SJSA1 (cell line): ENCODE measurements at places on chromosomes 13 and 19. TPM values are rescaled to one million over a fixed set of nuclear protein-coding genes. Genes with fewer than 3 reads are reported as not detected.

CERS1 gene
- total RNA-seq = not detected in 2 replicates

- no peak overlapping the region for H3K27ac ChIP-seq
- no peaks in the 10 kb centered on the region for H3K36me3 ChIP-seq
- H3K4me1 ChIP-seq = no peaks in the 10 kb centered on the region
- DNase-seq = no peak
- no peak overlapping the region for H3K4me3 ChIP-seq
These were observed 6.3 kb upstream of the CEACAM21 start for GRCh38 chr19:41569481-41570150.

GRCh38 chr19:30073152-30074000 is 131.3 kb downstream of the URI1 start:
- peaks cover 4% of the 10 kb centered on the region; the same call in 1 of the 2 replicates for H3K27me3 ChIP-seq
- no peaks in the 10 kb centered on the region for H3K36me3 ChIP-seq
- no peak overlapping the region for H3K4me3 ChIP-seq
- H3K27ac ChIP-seq = no peak overlapping the region
- no peaks in the 10 kb centered on the region for H3K4me1 ChIP-seq

DNA sequence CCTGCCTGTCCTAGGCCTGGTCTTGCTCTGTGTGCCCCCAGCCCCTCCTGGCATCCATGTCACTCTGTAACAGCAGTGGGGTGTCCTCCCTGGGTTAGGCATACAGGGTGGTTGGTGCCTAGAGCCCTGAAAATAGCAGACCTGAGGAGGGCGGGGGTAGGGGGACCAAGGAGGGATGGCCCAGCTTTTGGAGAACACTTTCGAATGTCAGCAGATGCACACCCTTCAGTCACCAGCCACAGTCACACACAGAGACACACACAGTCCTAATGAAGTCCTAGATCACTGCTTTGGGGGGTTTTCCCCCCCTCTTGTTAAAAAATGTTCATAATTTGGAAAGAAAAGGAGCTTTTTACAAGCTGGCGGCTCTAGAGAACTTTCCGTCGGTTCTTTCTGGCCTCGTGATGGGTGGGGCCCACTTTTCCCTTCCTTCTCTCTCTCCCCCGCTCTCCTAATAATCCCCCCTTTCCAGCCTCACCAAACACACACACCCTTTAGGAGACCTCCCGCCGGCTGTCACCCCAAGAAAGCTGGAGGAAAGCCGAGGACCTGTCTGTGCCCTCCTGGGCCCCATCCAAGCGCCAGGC is 47.9 kb downstream of the LYL1 start:
- H3K36me3 ChIP-seq = no peaks in the 10 kb centered on the region; the same call in 1 of the 2 replicates
- peaks cover 70% of the 10 kb centered on the region for H3K4me1 ChIP-seq
- no peak overlapping the region for H3K4me3 ChIP-seq
- H3K27ac ChIP-seq = peak overlapping the region; percentile 98

- H3K27me3 ChIP-seq = no peaks in the 10 kb centered on the region
- no peak overlapping the region for H3K4me3 ChIP-seq
- H3K36me3 ChIP-seq = peaks cover 4% of the 10 kb centered on the region; the same call in 1 of the 2 replicates
- H3K4me1 ChIP-seq = peaks cover 59% of the 10 kb centered on the region
- peak overlapping the region; percentile 34 for H3K27ac ChIP-seq
- no peak for DNase-seq
These were observed 67.1 kb downstream of the STARD13 start for GRCh38 chr13:33218426-33218825.

DNA sequence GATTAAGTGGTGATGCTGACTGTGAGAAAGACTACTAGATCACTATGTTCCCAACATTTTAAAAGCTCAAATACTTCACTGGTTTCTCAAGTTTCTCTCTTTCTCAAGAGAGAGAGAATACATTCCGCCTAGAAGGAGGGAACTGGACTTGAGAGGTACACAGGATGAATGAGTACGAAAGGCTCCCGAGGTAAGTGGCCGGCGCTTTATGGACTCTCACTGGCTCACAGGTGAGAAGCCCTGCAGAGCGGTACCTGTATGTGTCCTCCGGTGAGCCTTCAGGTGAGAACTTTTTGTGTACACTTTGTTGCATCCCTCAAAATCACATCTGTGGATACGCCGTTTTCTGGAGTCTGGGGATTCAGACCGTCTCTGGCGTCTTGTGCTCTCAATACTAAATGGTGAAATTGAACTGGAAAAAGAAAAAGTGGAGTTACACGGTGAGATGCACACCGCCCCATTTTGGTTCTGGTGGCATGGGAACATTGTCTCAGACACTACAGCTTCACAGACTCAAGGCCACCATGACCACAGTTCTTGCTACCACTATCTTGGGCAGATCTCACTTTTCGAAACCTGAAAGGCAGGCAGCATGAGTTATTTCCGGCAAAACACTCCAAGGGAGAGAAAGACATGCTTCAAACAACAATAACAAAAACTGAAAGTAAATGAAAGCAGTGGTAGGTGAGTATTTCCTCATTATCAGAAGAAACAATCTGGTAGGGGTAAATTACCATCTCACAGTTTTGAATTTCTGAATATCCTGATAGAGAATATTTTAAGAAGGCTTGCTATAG is 418.9 kb downstream of the KLF12 start:
- no peak overlapping the region for H3K4me3 ChIP-seq
- H3K27me3 ChIP-seq = no peaks in the 10 kb centered on the region
- 0 out of 2 replicates have a peak, but pooled peaks cover 3% of the 10 kb centered on the region for H3K36me3 ChIP-seq
- H3K27ac ChIP-seq = no peak overlapping the region

DNA sequence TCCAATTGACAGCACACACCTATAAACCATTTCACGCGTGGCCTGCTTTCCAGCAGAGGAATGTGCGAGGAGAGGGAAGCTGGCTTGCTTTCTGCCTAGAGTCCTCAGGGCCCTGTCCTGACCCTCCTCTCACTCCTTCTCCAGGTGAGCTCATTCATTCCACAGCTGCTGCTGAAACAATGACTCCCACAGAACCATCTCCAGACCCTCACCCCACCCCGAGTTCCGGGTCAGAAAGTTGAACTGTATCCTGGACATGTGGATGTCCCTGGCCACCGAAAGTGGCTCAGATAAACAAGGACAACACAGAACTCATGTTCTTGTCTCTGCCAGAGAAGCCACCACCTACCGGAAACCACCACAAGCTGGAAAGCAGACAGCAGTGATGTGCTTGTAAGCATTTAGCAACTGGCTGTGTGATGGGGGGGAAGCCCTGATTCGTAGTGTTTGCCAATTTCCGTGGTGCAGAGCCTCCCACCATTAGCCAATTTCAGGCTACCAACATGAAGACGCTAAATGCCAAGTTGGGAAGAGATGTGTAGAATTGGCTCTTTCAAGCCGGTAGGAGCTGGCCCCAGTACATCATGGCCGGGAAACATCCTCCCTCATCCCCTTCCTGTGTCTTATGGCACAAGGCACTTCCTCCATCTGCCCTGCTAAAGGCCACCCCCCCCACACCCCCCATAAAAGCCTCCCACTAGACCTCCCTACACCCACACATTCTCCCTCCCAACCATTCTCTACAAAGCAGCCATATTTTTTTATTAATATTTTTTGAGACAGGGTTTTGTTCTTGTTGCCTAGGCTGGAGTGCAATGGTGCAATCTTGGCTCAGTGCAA is 5.0 kb downstream of the SYCE2 start:
- no peaks in the 10 kb centered on the region for H3K27me3 ChIP-seq
- no peak overlapping the region for H3K4me3 ChIP-seq
- no peak for DNase-seq
- no peak overlapping the region for H3K27ac ChIP-seq
- H3K4me1 ChIP-seq = peaks cover 18% of the 10 kb centered on the region
- no peaks in the 10 kb centered on the region for H3K36me3 ChIP-seq

DNA sequence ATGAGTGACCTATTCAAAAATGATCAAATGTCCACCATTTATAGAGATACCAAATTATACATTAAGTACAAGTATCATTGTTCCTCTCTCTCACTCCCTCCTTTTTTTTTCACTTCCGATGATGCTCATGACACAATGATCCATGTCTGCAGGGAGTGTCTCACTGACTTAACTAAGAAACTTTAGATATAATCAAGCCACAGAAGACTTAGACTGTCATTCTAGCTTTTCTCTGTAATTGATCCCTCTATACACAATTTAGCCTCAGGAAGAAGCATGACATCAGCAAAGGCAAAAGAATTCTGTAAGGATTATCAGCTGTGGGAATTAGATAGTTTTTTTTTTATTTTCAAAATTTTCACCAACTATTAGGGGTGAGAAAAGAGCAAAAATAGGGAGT is 734.9 kb upstream of the PCDH9 start:
- no peaks in the 10 kb centered on the region for H3K36me3 ChIP-seq
- no peak for DNase-seq
- no peak overlapping the region for H3K4me3 ChIP-seq
- no peaks in the 10 kb centered on the region for H3K4me1 ChIP-seq
- H3K27ac ChIP-seq = no peak overlapping the region
- no peaks in the 10 kb centered on the region for H3K27me3 ChIP-seq

- no peaks in the 10 kb centered on the region for H3K4me1 ChIP-seq
- H3K4me3 ChIP-seq = no peak overlapping the region
- H3K27me3 ChIP-seq = no peaks in the 10 kb centered on the region
- no peak for DNase-seq
- peaks cover 91% of the 10 kb centered on the region for H3K36me3 ChIP-seq
- no peak overlapping the region for H3K27ac ChIP-seq
These were observed 136.1 kb downstream of the COL4A1 start for GRCh38 chr13:110170882-110171281.

DNA sequence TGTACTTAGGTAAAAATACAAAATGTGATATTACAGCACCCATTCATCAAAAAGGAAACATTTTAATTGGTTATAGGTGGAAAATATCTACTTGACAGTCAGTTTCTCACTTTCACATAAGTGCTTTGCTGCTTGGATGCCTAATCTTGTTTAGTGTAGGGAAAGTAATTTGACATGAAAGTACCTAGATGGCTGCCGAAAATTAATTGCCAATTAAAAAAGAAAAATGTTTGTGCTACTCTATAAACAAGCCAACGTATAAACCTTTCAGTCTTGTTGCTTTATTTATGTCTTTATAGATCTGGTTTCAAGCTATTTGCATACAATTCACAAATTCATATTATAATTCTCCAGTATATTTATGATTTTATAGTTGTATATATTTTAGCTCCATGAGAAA is 729.9 kb downstream of the DACH1 start:
- no peak overlapping the region for H3K27ac ChIP-seq
- H3K4me1 ChIP-seq = no peaks in the 10 kb centered on the region
- no peak for DNase-seq

DNA sequence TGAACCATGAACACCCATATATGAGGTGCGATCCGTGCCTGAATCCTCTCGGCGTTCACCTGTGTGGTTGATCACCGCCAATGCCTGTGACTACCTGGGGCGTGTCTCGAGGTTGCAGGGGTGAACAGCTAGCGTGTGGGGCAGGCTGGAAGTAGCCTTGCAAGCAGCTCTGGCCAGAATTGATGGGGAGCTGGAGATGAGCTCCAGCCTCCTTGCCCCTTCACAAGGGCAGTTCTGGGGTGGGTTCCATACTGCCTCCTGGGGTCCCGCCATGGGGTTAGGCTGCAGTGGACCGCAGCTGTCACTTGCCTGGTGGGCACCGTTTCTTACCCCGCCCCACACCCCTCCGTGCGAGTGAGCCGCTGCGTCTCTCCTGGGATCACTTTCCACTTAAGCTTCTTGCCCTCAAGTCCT is 154.5 kb upstream of the SOX1 start:
- no peak overlapping the region for H3K27ac ChIP-seq
- H3K36me3 ChIP-seq = no peaks in the 10 kb centered on the region
- peak; percentile 40 for DNase-seq
- H3K4me3 ChIP-seq = no peak overlapping the region
- H3K4me1 ChIP-seq = no peaks in the 10 kb centered on the region
- H3K27me3 ChIP-seq = peaks cover 80% of the 10 kb centered on the region

DNA sequence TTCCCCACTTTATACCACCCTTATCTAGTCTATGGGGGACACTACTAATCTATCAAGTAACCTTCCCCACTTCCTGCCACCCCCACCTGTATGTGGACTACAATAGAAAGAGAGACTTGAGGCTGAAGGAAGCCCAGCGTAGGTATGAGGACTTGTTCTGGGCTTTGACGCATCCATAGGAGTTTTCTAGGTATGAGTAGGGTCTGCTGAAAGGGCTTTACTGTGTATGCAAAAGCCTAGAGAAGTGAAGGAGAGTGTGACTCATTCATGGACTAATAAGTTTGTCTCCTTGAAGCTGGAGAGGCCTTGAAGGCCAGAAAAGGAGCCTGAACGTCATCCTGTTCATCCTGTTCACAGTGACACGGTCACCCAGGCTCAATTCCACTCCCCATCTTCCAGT is 21.8 kb downstream of the TINCR start:
- DNase-seq = no peak
- no peak overlapping the region for H3K4me3 ChIP-seq

GRCh38 chr19:8148410-8149260 is 757 bp downstream of the FBN3 start:
- no peak overlapping the region for H3K27ac ChIP-seq
- peaks cover 54% of the 10 kb centered on the region for H3K27me3 ChIP-seq
- H3K36me3 ChIP-seq = no peaks in the 10 kb centered on the region
- DNase-seq = no peak
- no peaks in the 10 kb centered on the region for H3K4me1 ChIP-seq

DNA sequence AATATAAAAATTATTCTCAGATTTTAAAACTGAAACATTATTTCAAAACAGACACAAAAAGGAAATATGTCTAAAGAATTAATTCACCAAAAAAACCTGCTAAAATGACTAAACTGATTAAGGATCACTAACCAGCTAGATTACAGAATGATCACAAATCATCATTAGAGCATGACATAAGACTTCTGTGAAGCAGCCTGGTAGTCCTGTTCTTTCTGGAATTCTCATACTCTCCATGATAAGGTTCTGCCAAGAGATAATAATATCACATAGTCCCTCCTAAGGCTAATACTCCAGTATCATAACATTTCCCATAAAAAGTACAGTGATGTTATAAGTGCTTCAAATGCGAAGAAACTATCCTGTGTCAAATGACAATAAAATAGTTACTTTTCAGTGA is 1814.9 kb downstream of the SLITRK5 start:
- no peak for DNase-seq
- H3K27ac ChIP-seq = no peak overlapping the region
- H3K36me3 ChIP-seq = no peaks in the 10 kb centered on the region
- no peaks in the 10 kb centered on the region for H3K27me3 ChIP-seq
- no peak overlapping the region for H3K4me3 ChIP-seq

GRCh38 chr19:58514564-58515022 is 2.8 kb upstream of the SLC27A5 start:
- H3K27me3 ChIP-seq = no peaks in the 10 kb centered on the region
- no peak for DNase-seq
- no peak overlapping the region for H3K4me3 ChIP-seq

DNA sequence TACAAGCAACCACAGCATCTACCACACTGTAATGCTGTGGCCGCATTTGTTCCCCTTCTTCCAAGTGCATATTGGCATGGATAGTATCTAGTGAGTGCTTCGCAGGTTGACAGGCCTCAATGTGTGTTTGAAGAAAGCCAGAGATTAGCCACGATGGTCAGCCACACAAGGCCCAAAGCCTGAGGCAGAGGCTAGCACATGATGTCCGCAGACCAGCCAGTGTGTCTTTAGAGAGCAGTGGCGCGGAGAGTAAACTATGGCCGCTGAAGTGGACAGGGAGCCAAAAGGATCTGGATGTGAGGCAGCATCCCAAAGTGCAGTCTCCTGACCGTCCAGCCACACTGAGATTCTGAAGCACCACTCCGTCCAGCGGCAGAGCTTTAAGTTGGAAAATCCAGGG is 36.0 kb downstream of the BRD4 start:
- peaks cover 28% of the 10 kb centered on the region for H3K36me3 ChIP-seq
- H3K4me1 ChIP-seq = peaks cover 58% of the 10 kb centered on the region
- no peak overlapping the region for H3K27ac ChIP-seq
- H3K4me3 ChIP-seq = no peak overlapping the region
- H3K27me3 ChIP-seq = no peaks in the 10 kb centered on the region

GRCh38 chr13:32253911-32254399 is 61.2 kb downstream of the ZAR1L start:
- H3K4me1 ChIP-seq = no peaks in the 10 kb centered on the region
- H3K27me3 ChIP-seq = no peaks in the 10 kb centered on the region
- no peak overlapping the region for H3K4me3 ChIP-seq
- H3K36me3 ChIP-seq = no peaks in the 10 kb centered on the region
- no peak for DNase-seq
